ENCODE measurements at places on chromosomes 5 and 9.

DNA sequence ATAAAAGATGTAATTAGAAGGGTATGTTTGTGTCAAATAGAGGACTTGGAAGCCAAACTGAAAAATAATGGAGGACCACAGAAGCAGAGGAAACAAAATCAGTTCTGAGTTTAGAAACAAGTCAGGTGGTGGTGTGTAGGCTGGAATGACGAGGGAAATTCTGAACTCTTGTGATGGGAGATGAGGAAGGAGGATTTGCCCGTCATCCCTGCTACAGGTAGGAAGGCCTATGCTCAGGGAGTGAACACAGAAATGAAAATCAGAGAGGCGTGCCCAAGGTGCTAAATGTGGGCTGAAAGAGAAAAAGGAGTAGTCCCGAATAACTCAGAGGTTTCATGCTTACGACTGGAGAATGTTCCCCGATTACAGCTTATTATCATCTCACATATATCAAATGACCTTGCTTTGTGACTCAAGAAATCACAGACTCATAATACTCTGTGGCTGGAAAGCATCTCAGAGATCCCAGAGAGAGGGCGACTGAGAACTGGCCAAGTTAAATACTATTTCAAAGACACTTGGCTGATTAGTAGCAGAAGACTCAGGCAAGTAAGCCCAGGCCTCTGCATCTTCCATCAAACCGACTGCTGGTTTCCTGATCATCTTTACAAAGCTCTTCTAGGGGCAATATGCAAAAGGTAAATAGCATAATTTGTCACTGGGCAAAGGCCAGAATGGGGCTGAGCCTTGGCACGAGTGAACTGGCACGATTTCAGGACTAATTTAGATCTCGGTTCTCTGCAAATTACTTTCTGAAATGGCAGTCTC lies 126.0 kb downstream of the SUSD1 start:
- peaks cover 4% of the 10 kb centered on the region for H3K4me1 ChIP-seq
- H3K27ac ChIP-seq = peak overlapping the region; percentile 70
- no peaks in the 10 kb centered on the region for H3K27me3 ChIP-seq
- H3K36me3 ChIP-seq = no peaks in the 10 kb centered on the region
- no peak overlapping the region for H3K4me3 ChIP-seq

GRCh38 chr9:127912296-127912695 lies 4.5 kb downstream of the ST6GALNAC4 start:
- H3K4me3 ChIP-seq = no peak overlapping the region
- DNase-seq = no peak
- H3K36me3 ChIP-seq = no peaks in the 10 kb centered on the region
- no peaks in the 10 kb centered on the region for H3K27me3 ChIP-seq
- no peak overlapping the region for H3K27ac ChIP-seq
- H3K4me1 ChIP-seq = peaks cover under 1% of the 10 kb centered on the region

- H3K4me3 ChIP-seq = no peak overlapping the region
- H3K27me3 ChIP-seq = no peaks in the 10 kb centered on the region
- peak overlapping the region; percentile 66 for H3K27ac ChIP-seq
- H3K36me3 ChIP-seq = no peaks in the 10 kb centered on the region
Observed at GRCh38 chr9:33329117-33329563, 38.8 kb downstream of the NFX1 start.

DNA sequence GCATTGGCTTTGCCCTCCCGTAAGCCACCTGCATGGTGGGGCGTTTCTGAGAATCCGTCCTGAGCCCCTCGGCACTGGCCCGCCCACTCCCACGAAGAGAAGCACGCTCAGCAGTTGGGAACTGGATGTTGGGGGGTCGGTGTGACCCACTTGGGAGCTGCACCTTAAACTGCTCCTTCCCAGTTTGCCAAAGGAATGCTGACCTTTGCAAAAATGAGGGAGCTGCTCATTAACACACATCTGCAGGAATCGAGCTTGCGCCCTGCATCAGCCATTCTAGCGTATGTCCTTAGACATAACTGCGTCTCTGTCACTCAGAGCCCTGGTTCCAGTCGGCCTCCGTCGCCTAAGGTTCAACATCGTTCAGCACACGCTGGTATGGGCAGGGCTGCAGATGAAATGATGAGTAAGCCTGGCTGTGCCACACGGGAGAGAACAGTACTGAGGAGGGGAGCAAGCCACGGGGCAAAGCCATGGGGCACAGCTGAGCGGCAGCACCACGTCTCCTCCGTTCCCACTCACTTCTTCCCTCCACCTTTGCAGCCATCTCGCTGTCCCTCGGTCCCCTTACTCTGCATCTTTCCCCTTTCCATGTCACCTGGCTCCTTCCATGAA lies 28.8 kb upstream of the NCS1 start:
- no peaks in the 10 kb centered on the region for H3K36me3 ChIP-seq
- H3K27ac ChIP-seq = peak overlapping the region; percentile 51
- peaks cover 13% of the 10 kb centered on the region for H3K4me1 ChIP-seq
- no peaks in the 10 kb centered on the region for H3K27me3 ChIP-seq
- no peak overlapping the region for H3K4me3 ChIP-seq

DNA sequence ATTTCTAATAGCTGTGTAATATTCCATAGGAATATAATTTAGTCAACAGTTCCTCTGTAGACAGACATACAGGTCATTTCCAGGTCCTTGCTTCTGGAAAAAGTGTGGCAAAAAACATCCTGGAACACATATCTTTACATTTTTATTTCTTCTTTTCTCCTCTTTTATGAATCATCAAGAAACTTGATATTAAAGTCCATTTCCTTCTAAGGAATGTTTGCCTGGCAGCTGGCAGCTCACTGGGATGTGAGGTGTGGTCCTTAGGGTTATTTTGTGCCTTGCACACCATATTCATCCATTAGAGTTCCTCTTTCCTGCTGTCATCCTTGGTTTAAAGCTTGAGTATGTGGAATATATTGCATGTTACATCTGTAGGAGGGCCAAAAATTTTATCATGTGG lies 122.0 kb downstream of the GALNT10 start:
- no peaks in the 10 kb centered on the region for H3K27me3 ChIP-seq
- H3K4me1 ChIP-seq = no peaks in the 10 kb centered on the region
- H3K36me3 ChIP-seq = no peaks in the 10 kb centered on the region
- no peak overlapping the region for H3K4me3 ChIP-seq

DNA sequence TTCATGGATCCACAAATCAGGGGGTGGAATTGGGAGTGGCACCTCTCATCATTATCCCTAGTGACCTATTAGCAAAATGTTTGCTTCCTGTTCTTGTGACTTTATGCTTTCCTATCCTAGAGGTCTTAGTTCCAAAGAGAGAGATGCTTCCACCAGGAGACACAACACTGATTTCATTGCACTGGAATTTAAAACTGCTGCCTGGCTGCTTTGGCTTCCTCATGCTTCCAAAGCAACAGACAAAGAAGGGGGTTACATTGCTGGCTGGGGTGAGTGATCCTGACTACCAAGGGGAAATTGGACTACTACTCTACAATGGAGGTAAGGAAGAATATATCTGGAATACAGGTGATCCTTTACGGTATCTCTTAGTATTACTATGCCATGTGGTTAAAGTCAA lies 69.2 kb upstream of the SH3GL2 start:
- DNase-seq = no peak
- no peak overlapping the region for H3K4me3 ChIP-seq
- no peak overlapping the region for H3K27ac ChIP-seq
- H3K4me1 ChIP-seq = no peaks in the 10 kb centered on the region
- H3K27me3 ChIP-seq = no peaks in the 10 kb centered on the region

Data from uterus (tissue), 4 donors.